ENCODE measurements at places on chromosomes 5 and 9. TPM values are rescaled to one million over a fixed set of nuclear protein-coding genes. Genes with fewer than 3 reads are reported as not detected.

DNA sequence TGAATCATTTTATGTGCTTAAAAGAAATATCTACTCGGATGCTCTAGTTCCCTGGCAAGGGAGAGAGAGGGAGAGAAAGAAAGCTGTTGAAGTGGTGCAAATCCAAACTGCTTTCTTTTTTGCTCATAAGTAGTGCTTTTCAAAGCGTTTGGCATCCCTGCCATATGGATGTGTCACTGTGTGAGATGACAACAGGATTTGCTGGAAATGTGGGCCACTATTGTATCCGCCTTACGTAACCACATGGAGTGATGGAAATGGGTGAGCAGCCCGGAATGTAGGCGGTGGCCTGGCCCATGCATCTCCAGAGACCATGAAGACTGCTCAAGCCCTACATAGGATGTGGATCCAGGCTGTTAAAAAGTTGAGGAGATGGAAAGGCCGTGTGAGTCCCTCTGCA is 30.8 kb downstream of the TJP2 start:
- peaks cover 3% of the 10 kb centered on the region for H3K27me3 ChIP-seq
- H3K4me3 ChIP-seq: no peak overlapping the region
- peak; percentile 18 for DNase-seq
- H3K36me3 ChIP-seq: no peaks in the 10 kb centered on the region

- DNase-seq: no peak
- no peaks in the 10 kb centered on the region for H3K36me3 ChIP-seq
- no peak overlapping the region for H3K4me3 ChIP-seq
- no peaks in the 10 kb centered on the region for H3K4me1 ChIP-seq
- H3K27ac ChIP-seq: no peak overlapping the region
Observed at GRCh38 chr5:180389252-180390101, 36.3 kb upstream of the GFPT2 start.

GRCh38 chr9:31210978-31211570 is 1173.4 kb upstream of the ACO1 start:
- H3K36me3 ChIP-seq: no peaks in the 10 kb centered on the region
- no peak overlapping the region for H3K4me3 ChIP-seq
- DNase-seq: peak; percentile 30
- H3K27ac ChIP-seq: no peak overlapping the region
- H3K27me3 ChIP-seq: no peaks in the 10 kb centered on the region

GRCh38 chr9:123399803-123400378 is 43.9 kb downstream of the CRB2 start:
- H3K27me3 ChIP-seq: peaks cover 2% of the 10 kb centered on the region
- H3K4me3 ChIP-seq: no peak overlapping the region
- DNase-seq: peak; percentile 67
- peaks cover 19% of the 10 kb centered on the region for H3K4me1 ChIP-seq

- peaks cover 5% of the 10 kb centered on the region for H3K4me1 ChIP-seq
- H3K36me3 ChIP-seq: no peaks in the 10 kb centered on the region
- peak; percentile 19 for DNase-seq
- no peak overlapping the region for H3K27ac ChIP-seq
- no peak overlapping the region for H3K4me3 ChIP-seq
- peaks cover 8% of the 10 kb centered on the region for H3K27me3 ChIP-seq
Observed at GRCh38 chr5:174189654-174190541, 144.4 kb downstream of the NSG2 start.

DNA sequence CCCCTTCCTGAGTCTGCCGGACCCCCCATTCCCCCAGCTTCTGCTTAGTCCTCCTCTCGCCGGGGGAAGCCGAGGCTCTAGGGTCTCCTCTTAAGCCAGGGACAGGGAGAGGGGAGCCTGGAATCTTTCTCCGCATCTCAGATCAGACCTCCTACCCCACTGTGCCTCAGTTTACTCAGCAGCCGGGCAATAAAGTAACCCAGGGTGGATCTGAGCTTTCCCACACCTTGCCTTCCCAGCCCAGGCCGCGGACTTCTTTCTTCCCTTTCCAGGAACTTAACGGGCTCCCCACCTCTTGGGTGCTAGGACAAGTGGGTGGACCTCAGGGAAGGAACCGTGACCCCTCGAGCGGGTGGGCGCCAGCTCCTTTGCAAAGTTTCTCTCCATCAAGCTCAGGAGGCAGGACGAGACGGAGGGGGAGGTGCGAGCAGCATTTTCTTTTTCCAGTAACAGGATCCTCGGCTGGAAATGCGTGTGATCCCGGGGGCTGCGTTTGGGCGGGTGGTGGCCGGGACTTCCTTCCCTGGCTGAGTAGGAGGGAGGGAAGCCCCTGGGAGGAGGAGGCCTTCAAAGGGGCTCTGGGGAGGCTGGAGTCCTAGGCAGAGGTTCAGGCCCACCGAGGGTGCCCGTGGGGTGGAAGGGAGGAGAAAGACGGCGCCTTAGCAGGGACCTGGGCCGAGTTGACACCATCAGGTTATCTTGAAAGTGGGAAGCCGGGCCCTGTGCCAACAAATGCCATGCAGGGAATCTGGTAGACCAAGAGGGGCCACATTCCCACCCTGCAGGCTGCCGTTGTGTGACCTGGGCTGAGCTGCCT is 795 bp downstream of the DAB2IP start:
- H3K27ac ChIP-seq: no peak overlapping the region
- peaks cover 14% of the 10 kb centered on the region for H3K4me1 ChIP-seq
- DNase-seq: no peak
- H3K36me3 ChIP-seq: no peaks in the 10 kb centered on the region

- H3K27ac ChIP-seq: no peak overlapping the region
- H3K36me3 ChIP-seq: no peaks in the 10 kb centered on the region
- DNase-seq: no peak
Observed at GRCh38 chr9:114525513-114525912, 20.2 kb upstream of the WHRN start.

DNA sequence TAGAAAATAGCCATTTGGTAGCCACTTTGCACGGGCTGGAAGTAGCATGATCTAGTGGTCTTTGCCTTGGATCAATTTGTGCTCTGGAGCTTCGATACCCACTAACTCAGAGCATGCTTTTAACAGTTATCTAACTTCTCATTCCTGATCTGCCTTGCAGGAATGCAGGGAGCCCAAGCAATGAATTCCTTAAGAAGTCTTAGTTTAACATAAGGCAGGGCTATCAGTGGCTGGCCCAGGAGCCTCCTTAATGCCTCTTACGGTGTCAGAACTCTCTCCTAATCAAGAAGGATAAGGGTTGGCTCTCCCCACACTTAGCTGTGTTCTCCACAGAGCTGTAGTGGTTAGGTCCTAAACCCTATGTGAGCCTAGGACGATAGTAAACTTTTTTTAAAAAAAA is 95.8 kb upstream of the TBCA start:
- no peaks in the 10 kb centered on the region for H3K4me1 ChIP-seq
- peaks cover 2% of the 10 kb centered on the region for H3K27me3 ChIP-seq
- DNase-seq: no peak
- H3K4me3 ChIP-seq: no peak overlapping the region
- H3K27ac ChIP-seq: no peak overlapping the region
- no peaks in the 10 kb centered on the region for H3K36me3 ChIP-seq

DNA sequence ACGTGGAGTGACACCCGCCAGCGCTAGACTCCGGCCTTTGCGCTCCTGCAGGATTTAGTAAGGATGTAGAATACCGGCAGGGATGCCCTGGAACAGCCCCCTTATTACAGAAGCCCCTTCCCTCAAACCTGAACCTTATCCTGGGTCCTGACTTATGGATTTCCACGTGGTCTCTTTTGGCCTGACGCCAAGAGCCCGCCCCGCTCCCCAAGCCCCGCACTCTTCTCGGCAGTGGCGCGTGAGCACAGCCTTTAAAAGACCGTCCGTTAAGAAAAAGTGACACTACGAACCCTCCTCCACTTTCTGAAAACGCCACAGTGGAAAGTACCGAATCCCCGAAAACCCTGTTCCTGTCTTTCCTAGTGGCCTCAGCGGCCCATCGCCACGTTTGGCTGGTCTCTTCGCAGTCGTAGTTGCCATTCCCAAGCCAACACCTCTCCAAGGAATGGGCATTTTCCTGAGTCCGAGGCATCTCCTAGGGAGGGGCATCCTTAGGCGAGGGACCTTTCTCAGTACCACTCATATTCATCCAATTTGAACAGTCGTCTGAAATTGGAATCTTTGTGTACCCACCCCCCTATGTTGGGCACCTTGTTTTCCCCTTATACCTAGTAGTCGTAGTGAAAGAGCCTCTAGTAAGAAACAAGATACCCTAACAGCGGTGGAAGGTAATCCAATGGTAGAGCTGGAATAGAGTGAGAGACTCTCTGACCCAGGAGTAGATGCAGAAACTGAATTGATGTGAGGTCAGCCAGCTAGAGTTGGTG is 732 bp upstream of the MCIDAS start:
- no peaks in the 10 kb centered on the region for H3K36me3 ChIP-seq
- H3K4me1 ChIP-seq: peaks cover 8% of the 10 kb centered on the region
- DNase-seq: no peak
- peak overlapping the region; percentile 50 for H3K27ac ChIP-seq
- peak overlapping the region; percentile 81 for H3K4me3 ChIP-seq

DNA sequence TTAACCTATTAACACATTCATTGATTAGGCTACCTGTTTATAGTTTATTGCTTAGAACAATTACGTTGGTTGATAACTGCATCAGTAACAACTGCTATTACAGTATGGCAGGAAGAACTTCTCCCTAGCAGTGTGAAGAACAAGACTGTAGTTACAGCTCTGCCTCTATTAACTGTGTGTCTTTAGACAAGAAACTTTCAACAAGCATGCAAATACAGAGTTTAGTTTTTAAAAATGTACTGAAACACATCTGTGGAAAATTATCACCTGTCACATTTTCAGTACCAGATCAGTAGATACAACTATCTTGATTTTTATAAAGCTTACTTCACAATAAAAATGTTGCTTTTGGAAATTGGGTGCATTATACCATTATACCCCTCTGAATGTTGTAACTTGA is 22.2 kb downstream of the ELL2 start:
- H3K4me1 ChIP-seq: peaks cover 17% of the 10 kb centered on the region
- H3K27ac ChIP-seq: no peak overlapping the region
- no peak overlapping the region for H3K4me3 ChIP-seq
- DNase-seq: no peak
- H3K27me3 ChIP-seq: no peaks in the 10 kb centered on the region
- peaks cover 4% of the 10 kb centered on the region for H3K36me3 ChIP-seq

- H3K4me3 ChIP-seq: peak overlapping the region; percentile 84
- H3K27me3 ChIP-seq: peaks cover 11% of the 10 kb centered on the region
- no peak overlapping the region for H3K27ac ChIP-seq
- H3K36me3 ChIP-seq: no peaks in the 10 kb centered on the region
- DNase-seq: peak; percentile 55
Observed at GRCh38 chr5:140345919-140346347, 470 bp downstream of the HBEGF start.

GRCh38 chr5:135034963-135035677 is 1.1 kb upstream of the PITX1 start:
- no peaks in the 10 kb centered on the region for H3K36me3 ChIP-seq
- H3K27ac ChIP-seq: no peak overlapping the region
- peaks cover 39% of the 10 kb centered on the region for H3K27me3 ChIP-seq
- no peak for DNase-seq
- peaks cover 6% of the 10 kb centered on the region for H3K4me1 ChIP-seq

GRCh38 chr5:96254980-96255691 is 177.9 kb downstream of the PCSK1 start:
- peaks cover 47% of the 10 kb centered on the region for H3K4me1 ChIP-seq
- peak overlapping the region; percentile 23 for H3K27ac ChIP-seq
- no peak for DNase-seq
- no peak overlapping the region for H3K4me3 ChIP-seq

ZNF484 gene
- 14.4 TPM for total RNA-seq

SLCO6A1 gene
- total RNA-seq: 1.6 TPM

C5orf46 gene
- total RNA-seq: not detected

PCDHB15 gene
- total RNA-seq: 29.5 TPM

CCL28 gene
- 1.1 TPM for total RNA-seq

ADCY2 gene
- 3.8 TPM for total RNA-seq
